ENCODE measurements at places on chromosomes 7 and 10.

- peak; percentile 90 for DNase-seq
Observed at GRCh38 chr10:30185916-30186315, 126.5 kb upstream of the JCAD start.

GRCh38 chr10:3995302-3996210 is 210.5 kb upstream of the KLF6 start:
- peak; percentile 69 for DNase-seq

DNA sequence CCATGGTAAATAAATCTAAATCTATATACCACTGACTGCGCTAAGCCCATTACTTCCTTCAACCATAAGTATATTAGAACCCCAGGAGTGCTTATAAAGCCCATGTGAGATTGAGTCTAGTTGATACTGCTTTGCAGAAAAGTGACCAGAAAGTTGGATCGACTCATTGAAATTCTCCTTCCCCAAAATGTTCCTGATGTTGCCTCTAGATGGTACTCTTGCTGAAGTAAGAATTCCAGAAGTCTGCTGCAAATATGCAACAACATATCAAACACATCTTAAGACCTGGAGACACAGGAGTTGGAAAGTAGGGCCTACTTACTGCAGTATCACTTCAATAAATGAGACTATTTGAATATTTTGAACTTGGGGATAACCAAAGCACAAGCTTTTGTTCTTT is 550.8 kb downstream of the IPMK start:
- DNase-seq, result peak; percentile 45

DNA sequence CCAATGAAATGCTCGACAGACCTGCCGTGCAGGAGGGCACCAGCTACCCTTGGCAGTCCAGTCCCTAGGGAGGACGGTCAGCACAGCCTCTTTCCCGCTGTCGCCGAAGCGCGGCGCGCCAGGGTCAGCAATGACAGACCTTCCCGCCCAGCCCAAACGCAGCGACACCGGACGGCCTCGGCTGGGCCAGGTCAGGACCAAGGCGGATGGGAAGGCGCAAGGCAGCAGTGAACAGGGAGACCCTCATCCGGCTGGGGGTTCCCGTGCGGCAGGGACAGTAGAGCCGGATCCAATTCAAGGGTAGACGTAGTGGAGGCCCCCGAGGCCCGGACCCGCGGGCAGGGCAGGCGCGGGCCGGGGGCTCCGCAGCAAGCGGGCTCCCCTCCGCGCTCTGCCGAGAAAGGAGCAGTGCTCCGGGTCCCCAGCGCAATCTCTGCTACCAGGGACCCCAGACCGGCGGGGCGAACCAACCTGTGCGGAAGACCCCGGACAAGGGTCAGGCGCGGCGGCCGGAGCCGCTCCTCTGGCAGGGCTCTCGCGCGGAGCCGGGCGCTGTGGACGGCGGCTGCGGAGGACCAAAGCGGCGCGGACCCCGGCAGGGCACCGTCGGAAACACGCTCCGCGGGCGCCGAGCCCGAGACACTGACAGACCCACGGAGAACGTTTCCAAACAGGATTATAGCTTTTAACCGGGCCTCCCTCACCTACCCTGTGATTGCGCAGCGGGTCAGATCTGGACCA is at the start of gene SEC31B:
Gene SEC31B, minus strand, starts transcription at position 551 of the 741 bp plus-strand sequence. CDS start 2,909 bp downstream, outside the sequence.
- no peak for DNase-seq

DNA sequence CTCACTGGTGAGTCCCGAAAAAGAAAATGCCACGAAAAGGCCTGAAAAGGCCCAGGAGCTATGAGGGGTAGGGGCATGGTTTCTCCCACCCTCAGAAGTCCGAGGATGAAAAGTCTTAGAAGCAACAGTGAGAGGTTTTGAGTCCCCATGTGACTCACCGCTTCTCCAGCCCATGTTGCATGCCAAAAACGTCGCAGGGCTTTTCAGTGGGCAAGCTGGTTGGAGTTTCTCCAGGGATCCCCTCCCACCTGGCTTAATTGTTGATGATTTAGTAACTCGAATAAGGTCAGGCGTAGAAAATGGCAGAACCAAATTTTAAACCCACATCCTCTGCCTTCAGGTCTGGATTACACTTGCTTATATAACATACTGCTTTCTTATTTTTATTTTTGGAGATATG is 96.3 kb upstream of the ARMC3 start:
- DNase-seq, result no peak

DNA sequence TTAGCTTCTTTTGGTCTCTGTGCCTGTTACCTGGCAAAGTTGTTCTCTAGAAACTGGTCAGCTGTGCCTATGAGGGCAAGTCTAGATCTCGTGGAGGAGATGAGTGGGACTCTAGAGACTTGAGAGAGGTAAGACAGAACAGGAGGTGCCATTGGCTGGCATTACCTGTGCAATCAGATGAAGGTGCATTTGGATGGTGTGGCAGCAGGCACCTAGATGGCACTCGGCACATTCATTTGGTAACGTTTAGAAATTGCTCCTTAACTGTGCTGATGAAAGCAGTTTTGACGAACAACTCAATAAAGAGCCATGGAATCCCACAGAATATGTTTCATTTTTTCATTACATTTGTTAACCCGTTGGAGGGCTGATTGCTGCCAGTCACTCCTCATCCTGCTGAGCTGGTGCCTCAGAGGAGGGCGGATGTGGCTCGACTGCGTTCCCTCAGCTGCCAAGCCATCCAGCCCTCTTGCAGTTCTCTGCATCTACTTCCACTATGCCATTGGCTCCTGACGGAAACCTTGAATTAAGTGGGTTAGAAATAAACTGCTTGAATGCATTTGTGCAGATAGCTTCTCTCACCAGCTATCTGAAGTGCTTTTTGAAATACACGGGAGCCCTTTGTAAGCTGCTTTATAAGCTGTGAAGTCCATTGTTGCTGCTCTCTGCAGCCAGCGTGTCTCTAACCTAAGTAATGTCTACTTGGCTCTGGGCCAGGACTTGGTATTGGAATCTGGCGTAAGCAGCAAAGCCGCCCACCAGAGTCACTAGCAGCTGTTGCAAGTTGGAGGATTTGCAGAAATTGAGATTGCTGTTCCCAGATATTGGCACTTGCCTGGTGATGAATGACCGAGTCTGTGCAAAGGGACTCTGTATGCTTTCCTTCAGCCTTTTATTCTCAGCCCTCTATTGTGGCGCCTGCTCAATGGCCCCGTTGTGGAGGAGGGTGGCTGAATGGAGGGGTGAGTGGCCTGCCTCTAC is 87.4 kb downstream of the LRRC4 start:
- no peak for DNase-seq

DNA sequence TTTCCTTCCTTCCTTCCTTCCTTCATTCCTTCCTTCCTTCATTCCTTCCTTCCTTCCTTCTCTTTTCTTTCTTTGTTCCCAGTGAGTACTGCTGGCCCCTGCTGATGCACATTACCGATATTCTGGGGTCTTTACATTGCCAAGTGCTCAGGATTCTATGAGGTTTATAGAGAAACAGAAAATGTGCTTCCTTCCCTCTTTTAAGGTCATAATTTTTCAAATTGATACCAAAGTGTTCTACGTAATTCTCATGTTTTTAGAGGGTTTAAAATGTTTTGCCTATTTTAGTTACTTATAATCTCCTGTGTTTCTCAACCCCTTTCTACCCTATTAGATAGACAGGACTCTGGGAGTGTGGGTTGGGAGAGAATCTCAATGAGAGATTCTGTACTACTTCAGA is 291.2 kb downstream of the HDAC9 start:
- no peak for DNase-seq

DNA sequence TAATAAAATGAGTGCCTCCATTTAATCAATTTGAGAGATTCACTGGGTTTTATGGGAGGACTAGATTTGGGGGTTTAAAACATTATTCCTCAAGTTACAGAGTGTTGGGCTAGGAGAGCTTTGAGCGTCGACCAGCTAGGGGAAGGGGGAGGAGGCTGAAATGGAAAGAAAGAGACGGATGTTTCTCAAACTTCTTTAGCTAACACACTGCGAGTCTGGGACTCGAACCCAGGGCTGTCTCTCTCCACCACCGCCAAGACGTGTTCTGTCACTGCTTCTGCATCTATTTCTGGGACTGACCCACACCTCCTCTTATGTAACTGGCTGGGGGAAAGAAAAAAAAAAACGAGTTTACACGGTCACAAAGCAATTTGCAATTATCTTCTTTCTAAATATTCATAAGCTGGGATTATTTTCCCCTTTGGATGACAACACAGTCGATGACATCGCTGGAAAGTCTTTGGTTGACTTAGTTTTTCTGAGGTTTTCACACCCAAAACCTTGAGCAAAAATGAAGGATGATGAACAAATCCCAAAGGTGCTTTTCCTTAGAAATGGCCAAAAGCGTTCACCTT is 27.2 kb downstream of the CHST15 start:
- DNase-seq, result no peak

DNA sequence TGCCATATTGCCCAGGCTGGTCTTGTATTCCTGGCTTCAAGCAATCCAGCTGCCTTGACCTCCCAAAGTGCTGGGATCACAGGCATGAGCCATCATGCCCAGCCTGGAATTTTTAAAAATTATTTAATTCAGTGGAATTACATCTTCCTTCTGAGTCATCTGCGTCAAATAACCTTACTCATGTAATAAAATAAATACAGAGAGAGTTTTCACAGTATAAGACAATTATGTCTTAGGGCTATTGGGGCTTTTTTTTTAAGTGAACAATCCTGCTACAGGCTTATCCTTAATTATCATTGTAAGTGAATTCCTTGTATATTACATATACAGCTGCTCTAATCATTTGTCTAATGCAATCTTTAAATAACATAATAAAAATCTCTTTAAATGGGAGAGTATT is 108.3 kb downstream of the MAPK8 start:
- DNase-seq, result peak; percentile 77

Measured in mammary epithelial cell (primary cell).